Activated CD8-positive, alpha-beta T cell treated with anti-CD3 and anti-CD28 coated beads, Interleukin-2, amount 10 ng/mL, durations not matched to agents 7 days and 5 days (primary cell): ENCODE measurements at places on chromosomes 3 and 15. TPM values are rescaled to one million over a fixed set of nuclear protein-coding genes. Genes with fewer than 3 reads are reported as not detected.
A peak's percentile ranks its signal among the peaks of the same experiment; 100 is the strongest.

- no peak overlapping the region for H3K27ac ChIP-seq
- H3K4me3 ChIP-seq = no peak overlapping the region
- no peaks in the 10 kb centered on the region for H3K27me3 ChIP-seq
- no peaks in the 10 kb centered on the region for H3K4me1 ChIP-seq
- H3K36me3 ChIP-seq = peaks cover 21% of the 10 kb centered on the region
Measured at GRCh38 chr15:25712192-25712960, 150.8 kb downstream of the ATP10A start.

- no peak overlapping the region for H3K27ac ChIP-seq
- peaks cover 30% of the 10 kb centered on the region for H3K27me3 ChIP-seq
- no peak overlapping the region for H3K4me3 ChIP-seq
- H3K4me1 ChIP-seq = peaks cover 2% of the 10 kb centered on the region
Measured at GRCh38 chr3:194573680-194574437, 59.4 kb downstream of the TMEM44 start.

DNA sequence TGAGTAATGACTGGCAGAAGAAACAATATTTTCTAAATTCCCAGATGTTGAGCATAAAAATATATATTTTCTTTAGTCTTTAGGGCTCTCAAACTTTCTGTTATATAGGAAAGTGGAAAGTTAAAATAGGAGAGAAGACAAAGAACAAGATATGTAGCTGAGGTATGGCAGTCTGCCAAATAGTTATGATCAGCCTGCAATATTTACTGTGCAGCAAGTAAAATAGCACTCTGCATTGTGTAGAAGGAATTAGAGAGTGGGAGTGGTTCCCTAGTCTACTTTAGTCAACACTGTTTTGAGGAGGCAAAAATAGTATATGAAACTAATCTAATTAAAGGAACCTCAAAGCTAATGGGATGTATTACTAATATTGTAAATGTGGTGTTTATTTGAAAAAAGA lies 978.1 kb upstream of the ALCAM start:
- no peaks in the 10 kb centered on the region for H3K4me1 ChIP-seq
- H3K27ac ChIP-seq = no peak overlapping the region
- DNase-seq = no peak

- no peaks in the 10 kb centered on the region for H3K4me1 ChIP-seq
- H3K4me3 ChIP-seq = no peak overlapping the region
- H3K27ac ChIP-seq = no peak overlapping the region
- DNase-seq = no peak
- H3K36me3 ChIP-seq = no peaks in the 10 kb centered on the region
Measured at GRCh38 chr3:62049033-62049432, 324.3 kb downstream of the FEZF2 start.

GRCh38 chr3:174482541-174482940 lies 376.6 kb upstream of the NAALADL2 start:
- no peaks in the 10 kb centered on the region for H3K4me1 ChIP-seq
- no peak overlapping the region for H3K4me3 ChIP-seq
- no peaks in the 10 kb centered on the region for H3K27me3 ChIP-seq

DNA sequence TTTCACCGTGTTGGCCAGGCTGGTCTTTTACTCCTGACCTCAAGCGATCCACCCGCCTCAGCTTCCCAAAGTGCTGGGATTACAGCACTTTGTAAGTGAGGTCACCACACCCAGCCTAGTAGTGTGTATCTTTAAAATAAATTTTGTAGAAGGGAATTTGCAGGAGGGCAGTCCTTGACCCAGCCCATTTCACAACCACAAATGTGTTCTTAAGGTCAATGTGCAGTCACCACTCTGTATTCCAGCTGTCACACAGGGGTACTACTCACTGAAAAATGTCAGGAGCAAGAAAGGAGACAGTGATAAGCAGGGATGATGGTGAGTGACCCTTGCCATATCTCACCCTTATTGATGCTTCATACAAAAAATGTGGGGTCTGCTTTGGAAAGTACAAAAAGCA lies 98.5 kb downstream of the FRMD5 start:
- H3K36me3 ChIP-seq = no peaks in the 10 kb centered on the region
- no peak overlapping the region for H3K4me3 ChIP-seq
- no peak overlapping the region for H3K27ac ChIP-seq
- peaks cover 27% of the 10 kb centered on the region for H3K27me3 ChIP-seq
- H3K4me1 ChIP-seq = no peaks in the 10 kb centered on the region

DNA sequence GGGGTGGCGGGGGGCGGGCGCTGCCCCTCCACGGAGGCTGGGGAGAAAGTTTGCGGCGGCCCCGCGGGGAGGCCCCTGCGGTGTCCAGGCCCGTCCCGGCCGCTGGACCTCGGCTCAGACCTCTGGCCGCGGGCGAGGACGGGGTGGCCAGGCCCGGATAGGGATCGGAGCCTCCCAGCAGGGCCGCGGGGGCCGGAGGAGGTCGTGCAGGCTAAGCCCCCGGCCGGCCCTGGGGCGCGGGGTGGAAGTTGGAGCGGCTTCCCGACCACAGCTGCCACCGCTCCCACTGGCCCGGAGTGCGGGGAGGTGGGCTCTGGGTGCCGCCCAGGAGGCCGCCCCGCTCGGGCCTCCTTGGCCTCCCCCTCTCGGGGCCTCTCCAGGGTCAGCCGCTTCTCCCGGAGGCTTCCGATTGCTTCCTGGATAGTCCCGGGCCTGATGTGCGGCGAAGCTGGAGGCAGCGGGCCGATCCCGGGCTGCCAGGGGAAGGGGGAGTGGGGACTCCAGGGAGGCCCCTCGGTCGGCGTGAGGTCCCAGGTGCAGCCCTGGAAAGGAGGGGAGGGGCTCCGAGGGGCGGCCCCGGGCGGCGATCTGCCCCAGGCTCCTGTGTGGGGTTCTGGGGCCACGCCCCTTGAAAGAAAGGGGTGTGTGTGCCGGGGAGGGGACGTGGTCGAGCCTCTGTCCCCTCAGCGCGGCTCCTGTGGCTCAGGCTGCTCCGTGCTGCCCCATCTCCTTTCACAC lies 907 bp downstream of the PLXNA1 start:
- peak overlapping the region; percentile 28 for H3K4me3 ChIP-seq
- DNase-seq = peak; percentile 37
- no peak overlapping the region for H3K27ac ChIP-seq
- peaks cover 5% of the 10 kb centered on the region for H3K27me3 ChIP-seq
- no peaks in the 10 kb centered on the region for H3K36me3 ChIP-seq
- peaks cover 20% of the 10 kb centered on the region for H3K4me1 ChIP-seq

Gene SLCO2A1
- not detected for total RNA-seq

Gene CX3CR1
- 0.95 TPM for total RNA-seq

Gene A4GNT
- total RNA-seq = not detected
